ENCODE measurements at places on chromosomes 5 and 9.

- no peak for DNase-seq
Observed at GRCh38 chr9:2833096-2833495, 10.8 kb downstream of the PUM3 start.

- no peak for DNase-seq
Observed at GRCh38 chr5:1652873-1653697, 129.3 kb upstream of the LPCAT1 start.

DNA sequence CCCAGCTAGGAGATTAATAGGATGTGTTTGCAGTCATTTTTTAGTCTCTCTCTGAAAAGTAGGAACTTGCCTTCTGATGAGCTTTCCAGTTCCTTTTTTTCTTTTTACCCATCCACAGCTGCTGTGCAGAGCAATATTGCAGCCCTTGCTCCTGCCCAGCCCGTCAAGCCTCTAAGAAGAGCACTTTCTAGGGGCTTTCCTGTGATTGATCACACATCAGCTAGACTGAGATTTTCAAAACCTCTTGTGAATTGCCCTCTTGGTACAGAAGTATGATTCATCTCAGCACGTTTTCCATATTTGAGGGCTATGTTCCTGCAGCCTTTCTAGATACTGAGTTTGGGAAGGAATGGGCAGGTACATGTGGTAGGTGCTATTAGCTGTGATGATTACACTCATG lies 93.9 kb downstream of the GALNT10 start:
- DNase-seq = no peak

GRCh38 chr9:118455788-118456187 lies 751.6 kb downstream of the TLR4 start:
- DNase-seq = no peak

DNA sequence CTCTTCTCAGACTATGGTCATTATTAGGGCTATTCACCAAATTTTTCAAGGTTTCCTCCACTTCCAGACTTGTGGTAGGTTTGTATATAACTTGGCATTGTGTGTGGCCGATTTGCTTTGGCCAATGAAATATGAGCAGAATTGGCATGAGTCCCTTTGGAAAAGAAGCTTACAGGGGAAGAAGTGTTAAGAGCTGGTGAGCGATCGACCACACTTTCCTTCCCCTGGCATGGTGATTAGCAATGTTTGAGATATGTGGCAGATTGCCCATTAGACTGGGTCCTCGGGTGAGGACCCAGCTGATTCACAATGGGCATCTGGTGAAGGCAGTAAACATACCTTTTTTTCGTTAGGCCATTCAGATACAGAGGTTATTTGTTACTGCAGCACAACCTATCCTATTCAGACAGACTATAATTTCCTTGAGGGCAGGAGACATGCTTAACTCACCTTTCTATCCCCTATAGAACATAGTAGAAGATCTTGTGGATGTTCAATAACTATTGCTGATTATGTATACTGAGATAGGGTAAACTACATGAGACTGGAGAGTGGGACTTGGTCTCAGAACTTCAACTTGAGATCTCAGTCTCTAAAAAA lies 62.8 kb upstream of the KLF9 start:
- DNase-seq = no peak

DNA sequence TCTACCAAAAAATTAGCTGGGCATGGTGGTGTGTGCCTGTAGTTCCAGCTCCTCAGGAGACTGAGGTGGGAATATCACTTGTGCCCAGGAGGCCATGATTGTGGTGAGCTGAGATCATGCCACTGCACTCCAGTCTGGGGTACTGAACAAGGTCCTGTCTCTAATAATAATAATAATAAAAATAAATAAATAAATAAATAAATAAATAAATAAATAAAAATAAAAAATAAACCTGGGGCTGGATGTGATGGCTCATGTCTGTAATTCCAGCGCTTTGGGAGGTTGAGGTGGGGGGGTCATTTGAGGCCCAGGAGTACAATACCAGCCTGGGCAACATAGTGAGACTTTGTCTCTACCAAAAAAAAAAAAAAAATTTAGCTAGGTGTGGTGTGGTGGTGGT lies 113.7 kb downstream of the ARHGEF28 start:
- no peak for DNase-seq

DNA sequence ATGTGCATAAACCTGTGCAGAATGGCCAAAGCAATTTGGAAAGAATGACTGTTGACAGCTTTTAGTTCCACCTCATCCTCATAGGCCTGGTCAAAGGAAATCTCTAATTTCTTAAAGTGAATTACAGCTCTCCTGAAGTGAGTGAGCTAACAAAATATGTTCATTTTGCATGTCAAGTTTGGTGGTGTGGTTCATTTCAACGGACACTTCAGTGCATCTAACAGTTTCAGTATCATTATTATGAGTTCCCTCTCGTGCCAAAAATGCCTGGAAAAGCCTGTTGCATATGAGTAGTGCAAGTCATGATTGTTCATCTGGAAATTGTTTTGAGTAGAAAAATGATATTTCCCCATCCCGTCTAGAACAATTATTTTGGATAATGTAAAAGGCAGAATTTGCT lies 53.2 kb upstream of the HMHB1 start:
- DNase-seq = no peak

DNA sequence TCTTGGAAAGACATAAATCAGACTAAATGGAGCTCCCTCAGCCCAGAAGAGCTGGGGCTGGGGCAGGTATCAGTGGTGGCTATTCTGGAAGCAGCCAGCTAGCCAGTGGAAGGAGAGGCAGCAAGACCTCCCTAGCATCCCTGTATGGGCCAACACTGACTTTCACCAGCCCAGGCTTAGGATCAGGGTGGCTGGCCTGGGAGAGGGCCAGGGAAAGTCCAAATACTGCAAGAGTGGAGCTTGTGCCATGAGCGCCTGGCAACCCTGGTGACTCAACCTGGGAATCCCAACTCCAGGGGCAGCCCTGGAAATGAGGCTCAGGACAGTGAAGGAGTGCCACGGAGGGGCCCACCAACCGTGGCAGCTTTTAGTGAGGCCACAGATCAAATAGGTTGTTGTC lies 7.6 kb upstream of the IRF1 start:
- DNase-seq = peak; percentile 30

- DNase-seq = no peak
Observed at GRCh38 chr5:56513141-56513540, 280.0 kb upstream of the ANKRD55 start.

DNA sequence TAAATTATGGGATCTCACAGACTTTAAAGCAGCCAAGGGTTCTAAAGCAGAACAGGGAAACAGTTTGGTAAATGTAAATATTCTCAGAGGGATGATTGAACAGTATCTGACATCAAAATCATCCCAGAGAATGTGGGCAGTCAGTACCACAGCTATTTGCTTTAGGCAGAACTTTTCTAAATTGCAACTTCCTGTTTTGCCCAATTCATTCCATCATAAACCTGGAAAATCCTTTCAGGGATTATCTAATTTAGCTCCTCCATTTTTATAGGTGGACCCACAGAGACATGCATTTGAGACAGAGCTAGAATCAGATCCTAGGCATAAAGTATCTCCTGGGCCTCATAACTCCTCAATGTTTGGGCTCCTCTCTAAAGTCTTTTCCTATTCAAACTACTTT lies 12.4 kb downstream of the NR6A1 start:
- no peak for DNase-seq
